Thyroid gland (tissue), 4 donors: ENCODE measurements at places on chromosomes 7 and 10. TPM values are rescaled to one million over a fixed set of nuclear protein-coding genes. Genes with fewer than 3 reads are reported as not detected.

- no peak overlapping the region for H3K4me3 ChIP-seq
- H3K4me1 ChIP-seq = no peaks in the 10 kb centered on the region
- no peaks in the 10 kb centered on the region for H3K27me3 ChIP-seq
- no peaks in the 10 kb centered on the region for H3K36me3 ChIP-seq
- no peak overlapping the region for H3K27ac ChIP-seq
- DNase-seq = no peak
These were observed 209.4 kb downstream of the CELF2 start for GRCh38 chr10:11227103-11227502.

DNA sequence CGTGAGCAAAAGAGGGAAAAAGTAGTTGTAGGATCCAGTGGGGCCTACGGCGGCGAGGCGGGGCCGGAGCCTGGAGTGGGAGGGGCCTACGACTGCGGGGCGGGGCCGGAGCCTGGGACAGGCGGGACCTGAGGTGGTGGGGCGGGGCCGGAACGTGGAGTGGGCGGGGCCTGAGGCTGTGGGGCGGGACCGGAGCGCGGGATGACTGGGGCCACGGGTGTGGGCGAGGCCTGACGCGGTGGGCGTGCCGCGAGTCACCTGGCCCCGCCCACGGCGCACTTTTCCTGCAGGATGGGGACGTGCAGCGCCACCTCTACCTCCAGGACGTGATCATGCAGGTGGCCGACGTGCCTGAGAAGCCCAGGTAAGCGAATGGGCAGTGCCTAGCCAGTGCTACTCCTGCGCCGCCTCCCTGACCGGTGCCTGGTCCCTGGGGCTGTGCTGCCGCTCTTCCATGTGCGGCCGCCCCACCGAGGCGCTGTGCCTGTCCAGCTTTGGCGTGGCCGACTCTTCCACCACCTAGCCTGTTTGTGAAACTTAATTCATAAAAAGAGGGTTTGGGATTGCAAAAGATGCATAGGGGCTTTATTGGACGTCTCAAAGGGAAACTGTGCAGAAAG lies 496 bp downstream of the ZNF511 start:
- peaks cover 19% of the 10 kb centered on the region for H3K4me1 ChIP-seq
- peak; percentile 88 for DNase-seq
- H3K27ac ChIP-seq = peak overlapping the region; percentile 99
- no peaks in the 10 kb centered on the region for H3K27me3 ChIP-seq

DNA sequence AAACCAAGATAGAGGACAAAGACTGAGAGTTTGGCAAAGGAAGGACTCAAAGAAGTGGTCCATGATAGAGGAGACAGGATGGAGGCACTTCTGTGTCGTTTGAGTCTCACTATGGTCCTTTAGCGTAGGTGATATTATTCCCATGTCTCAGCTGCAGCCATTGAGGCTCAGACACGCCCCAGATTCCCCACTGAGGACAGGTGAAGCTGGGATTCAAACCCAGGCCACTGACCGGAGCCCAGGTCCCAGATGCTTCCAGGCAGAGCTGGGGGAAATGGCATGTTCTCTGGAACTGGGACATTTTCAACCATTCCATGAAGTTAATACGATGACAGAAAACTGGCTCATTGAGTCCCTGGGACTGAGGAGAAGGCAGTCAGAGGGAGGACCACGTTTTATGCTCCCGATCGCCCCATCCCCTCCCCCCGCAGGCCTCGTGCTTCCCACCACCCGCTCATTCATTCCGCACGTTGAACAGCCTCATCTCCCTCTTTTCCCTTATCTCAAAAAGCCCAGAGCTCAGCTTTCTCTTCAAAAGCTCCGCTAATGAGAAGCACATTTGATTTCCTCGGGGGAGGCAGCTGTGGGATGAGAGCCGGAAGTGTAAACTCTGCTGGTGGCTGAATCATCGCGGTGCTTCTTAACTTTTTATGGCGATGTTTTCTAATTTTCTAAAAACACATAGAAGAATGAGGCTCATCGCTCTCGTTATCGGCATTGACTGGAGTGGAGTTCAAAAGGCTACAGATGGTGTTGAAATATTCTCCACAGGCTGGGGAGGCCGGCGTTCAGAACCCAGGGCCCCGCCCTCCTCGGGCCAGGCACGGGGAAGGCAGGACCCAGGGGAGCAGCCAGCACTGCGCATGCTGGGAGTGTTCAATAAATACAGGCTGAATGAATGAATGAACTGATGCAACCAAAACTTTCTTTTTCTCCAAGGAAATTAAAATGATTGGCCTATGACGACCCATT lies 64.0 kb downstream of the OAT start:
- H3K27me3 ChIP-seq = no peaks in the 10 kb centered on the region
- no peak overlapping the region for H3K4me3 ChIP-seq
- H3K4me1 ChIP-seq = no peaks in the 10 kb centered on the region
- DNase-seq = peak; percentile 24
- H3K27ac ChIP-seq = no peak overlapping the region
- H3K36me3 ChIP-seq = no peaks in the 10 kb centered on the region

DNA sequence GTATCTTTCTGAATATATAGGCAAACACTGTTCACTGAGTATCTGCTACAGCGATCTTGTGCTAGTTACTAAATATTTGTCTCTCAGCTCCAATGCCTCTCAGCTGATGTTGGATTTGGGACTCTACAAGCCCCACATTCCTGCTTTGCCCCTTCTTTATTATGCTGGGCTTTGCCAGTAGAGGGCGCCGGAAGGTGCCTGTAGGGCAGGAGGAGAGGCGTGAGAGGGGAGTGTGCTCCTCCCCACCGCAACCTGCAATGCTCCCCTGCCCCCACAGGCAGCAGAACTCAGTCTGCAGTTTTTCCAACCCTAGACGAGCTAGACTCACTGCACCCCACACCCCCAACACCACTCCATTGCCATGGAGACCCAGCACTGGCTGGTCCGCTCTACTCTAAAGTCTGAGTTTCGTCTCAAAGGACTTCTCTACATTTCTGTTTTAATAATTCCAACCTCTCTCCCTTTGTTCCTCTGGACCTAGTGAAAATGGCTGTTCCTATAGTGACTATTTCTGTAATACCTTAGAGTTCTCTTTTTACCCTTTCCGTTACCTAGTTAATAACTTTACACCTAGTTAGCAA lies 337.6 kb downstream of the CCSER2 start:
- H3K4me1 ChIP-seq = no peaks in the 10 kb centered on the region
- H3K27ac ChIP-seq = no peak overlapping the region
- DNase-seq = peak; percentile 15
- H3K27me3 ChIP-seq = no peaks in the 10 kb centered on the region
- H3K36me3 ChIP-seq = no peaks in the 10 kb centered on the region
- H3K4me3 ChIP-seq = no peak overlapping the region

- H3K4me3 ChIP-seq = no peak overlapping the region
- H3K4me1 ChIP-seq = no peaks in the 10 kb centered on the region
- H3K27ac ChIP-seq = no peak overlapping the region
- DNase-seq = no peak
These were observed 37.2 kb upstream of the SLC35G1 start for GRCh38 chr10:93856349-93857145.

- no peaks in the 10 kb centered on the region for H3K4me1 ChIP-seq
- H3K27me3 ChIP-seq = no peaks in the 10 kb centered on the region
- DNase-seq = no peak
- H3K4me3 ChIP-seq = no peak overlapping the region
- no peak overlapping the region for H3K27ac ChIP-seq
- H3K36me3 ChIP-seq = peaks cover 54% of the 10 kb centered on the region
These were observed 7.0 kb upstream of the FUOM start for GRCh38 chr10:133364645-133365431.

GRCh38 chr10:104170610-104171254 lies 48.8 kb downstream of the SFR1 start:
- no peak overlapping the region for H3K4me3 ChIP-seq
- H3K27me3 ChIP-seq = no peaks in the 10 kb centered on the region
- H3K4me1 ChIP-seq = no peaks in the 10 kb centered on the region
- no peaks in the 10 kb centered on the region for H3K36me3 ChIP-seq
- no peak for DNase-seq
- no peak overlapping the region for H3K27ac ChIP-seq

Gene PPP1R17
- total RNA-seq = not detected

Gene IDI2
- total RNA-seq = not detected

Gene UPK3BL1
- 57.6 TPM for total RNA-seq
